ENCODE measurements at places on chromosomes 4 and X.

GRCh38 chrX:8083286-8083685 is 87.8 kb downstream of the VCX2 start:
- DNase-seq: no peak

DNA sequence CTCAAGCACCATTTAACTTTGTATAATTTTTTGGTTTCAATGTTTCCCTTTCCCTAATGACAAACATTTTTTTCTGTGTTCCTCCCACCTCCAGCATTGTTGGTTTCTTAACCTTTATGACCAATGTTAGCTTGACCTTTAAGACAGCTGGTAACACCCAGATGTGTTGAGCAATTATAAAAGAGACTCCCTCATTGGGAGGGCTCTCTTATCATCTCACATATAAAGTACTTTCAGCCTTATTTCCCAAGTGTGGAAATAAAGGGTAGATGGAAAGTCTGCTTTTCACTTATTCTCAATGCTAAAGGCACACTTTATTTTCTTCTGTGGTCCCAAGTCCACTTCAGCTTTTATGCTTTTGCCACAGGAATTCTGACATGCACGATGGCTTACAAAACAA is 1420.4 kb downstream of the RAPGEF2 start:
- no peak for DNase-seq

DNA sequence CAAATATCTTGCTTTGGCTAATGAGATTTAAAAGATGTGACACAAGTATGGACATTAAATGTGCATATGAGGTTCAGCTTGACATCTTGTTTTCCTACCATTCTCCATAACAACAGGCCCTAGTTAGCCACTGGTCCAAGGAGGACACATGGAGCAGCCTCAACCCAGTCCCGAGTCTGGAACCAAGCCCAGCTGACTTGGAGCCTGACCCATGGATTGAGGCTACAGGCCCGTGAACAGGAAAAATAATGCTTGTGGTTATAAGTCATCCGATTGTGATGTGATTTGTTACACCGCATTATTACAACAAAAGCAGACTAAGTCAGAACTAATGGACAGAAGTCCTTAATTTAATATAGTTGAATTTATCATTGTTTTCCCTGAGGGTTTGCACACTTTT is 123.2 kb upstream of the BANK1 start:
- DNase-seq: no peak

DNA sequence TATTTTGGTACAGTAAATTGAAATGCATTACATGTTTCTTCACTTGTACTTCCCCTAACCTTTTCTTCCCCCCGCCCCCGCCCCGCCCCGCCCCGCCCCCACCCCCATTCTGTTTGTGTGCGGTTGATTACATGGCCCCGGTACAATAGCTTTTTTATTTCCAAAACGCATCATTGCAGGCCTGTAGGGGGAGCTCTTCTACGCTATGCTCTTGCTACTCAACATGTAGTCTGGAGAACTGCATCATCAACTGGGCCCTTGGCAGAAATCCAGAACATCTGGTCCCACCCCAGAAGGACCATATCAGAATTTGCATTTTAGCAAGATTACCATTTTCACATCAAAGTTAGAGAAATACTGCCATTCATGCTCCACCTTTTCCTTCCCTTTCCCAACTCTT is 333.3 kb upstream of the DDX53 start:
- peak; percentile 34 for DNase-seq

GRCh38 chr4:155582971-155583437 is 83.6 kb upstream of the GUCY1A1 start:
- no peak for DNase-seq

DNA sequence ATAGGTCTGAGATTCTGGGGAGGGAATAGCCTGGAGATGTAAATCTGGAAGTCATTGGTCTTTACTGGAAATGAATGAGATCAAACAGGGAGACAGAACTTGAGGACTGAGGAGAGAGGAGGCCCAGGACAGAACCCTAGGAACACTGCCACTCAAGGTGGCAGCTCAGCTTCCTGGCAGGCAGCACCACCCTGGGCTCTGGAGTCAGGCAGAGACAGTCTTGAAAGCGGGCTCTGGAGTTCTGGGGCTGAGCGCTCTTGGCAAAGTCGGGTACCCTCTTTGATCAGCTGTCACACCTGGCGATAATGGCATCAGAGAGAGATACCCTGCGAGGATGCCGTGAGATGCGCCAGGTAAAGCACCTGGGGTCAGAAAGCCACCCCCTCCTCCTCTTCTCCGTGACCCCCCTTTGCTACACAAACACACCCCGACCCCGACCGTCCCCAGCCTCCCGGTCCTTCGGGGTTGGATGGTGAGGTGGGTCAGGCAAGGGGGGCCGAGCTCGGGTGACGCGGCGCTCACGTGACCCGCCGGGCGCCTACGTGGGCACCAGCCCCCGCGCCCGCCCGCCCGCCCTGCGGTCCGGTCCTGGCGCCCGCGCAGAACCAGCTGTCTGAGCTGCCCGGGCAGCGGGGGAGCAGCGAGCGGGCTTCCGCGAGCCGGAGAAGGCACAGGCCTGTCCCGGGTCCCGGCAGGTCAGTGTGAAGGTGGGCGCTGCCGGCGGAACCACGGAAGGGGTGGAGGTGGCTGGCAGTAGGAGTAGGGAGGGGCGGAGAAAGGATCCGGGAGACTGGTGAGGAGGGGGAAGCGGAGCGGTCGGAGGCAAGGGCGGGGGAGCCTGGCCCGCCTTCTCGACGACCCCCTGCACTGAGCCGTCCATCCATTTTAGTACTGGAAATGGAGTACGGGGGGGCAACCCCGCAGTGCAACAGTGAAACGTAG is at the start of gene TCEAL3:
Gene TCEAL3, plus strand, starts transcription at position 600 of the 942 bp plus-strand sequence. CDS start 1,102 bp downstream, outside the sequence.
- peak; percentile 24 for DNase-seq

- no peak for DNase-seq
Measured at GRCh38 chrX:46587158-46587557, 13.6 kb downstream of the CHST7 start.

DNA sequence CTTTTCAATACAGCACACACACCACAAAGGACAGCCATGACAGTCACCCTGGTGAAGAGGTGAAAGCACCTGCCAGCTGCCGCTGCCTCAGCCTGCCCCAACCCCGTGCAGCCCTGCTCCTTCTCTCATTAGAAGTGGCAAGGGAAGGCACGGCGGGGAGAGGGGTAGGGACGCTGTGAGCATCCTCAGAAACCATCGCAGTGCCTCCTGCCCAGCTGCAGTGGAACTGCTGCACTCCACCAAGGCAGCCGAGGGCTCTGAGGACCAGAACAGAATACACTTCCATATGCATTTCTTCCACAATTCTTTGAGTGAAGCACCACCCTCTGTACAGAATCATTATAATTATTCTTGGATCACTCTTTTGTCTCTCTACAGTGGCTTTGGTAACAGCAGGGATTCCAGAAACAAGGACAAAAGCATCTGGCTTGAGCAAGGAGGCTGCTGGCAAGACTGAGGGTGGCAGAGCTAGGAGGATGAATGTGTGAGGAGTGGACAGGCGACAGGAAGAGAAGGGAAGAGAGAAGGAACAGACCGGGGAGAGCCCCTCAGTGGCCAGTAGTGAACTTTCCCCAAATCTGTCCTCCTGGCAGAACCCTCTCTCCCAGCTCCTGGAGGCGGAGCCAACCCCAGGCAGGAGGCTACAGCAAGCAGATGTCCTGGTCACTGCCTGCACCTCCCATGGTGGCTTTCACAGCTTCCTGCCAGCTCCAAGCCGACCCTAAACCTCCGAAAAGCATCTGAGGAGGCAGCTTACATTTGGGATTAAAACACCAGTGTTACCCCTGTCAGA is 73.2 kb downstream of the MTNR1A start:
- no peak for DNase-seq

GRCh38 chr4:73650250-73650649 is 30.0 kb upstream of the RASSF6 start:
- DNase-seq: no peak

GRCh38 chrX:129534816-129535578 is 5.1 kb upstream of the OCRL start:
- no peak for DNase-seq

DNA sequence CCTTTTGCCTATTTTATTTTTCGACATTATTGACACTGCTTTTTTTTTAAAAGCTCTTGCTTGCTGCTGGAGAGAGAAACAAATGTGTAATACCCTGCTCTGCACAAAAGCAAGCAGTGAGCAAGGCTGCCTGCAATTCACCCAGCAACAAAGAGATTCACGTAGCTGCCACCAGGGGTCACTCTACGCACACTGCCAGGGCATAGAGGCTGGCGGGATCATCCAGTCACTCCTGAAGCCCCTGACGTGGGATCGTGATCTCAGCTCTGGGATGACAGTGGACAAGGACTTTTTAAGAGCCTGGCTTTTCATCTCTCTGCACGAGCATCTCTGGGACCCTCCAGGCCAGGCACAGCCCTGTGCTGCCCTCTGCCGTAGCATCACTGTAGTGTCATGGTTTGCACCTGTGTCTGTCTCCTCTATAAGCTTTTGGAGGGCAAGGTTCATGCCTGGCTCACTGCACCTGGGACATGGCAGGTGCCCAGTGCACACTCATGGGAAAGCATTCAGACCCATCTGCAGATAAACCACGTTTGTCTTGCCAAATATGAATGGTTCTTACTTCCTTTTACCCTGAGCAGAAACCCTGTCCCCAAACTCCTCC is 19.8 kb downstream of the C4orf50 start:
- DNase-seq: peak; percentile 63

DNA sequence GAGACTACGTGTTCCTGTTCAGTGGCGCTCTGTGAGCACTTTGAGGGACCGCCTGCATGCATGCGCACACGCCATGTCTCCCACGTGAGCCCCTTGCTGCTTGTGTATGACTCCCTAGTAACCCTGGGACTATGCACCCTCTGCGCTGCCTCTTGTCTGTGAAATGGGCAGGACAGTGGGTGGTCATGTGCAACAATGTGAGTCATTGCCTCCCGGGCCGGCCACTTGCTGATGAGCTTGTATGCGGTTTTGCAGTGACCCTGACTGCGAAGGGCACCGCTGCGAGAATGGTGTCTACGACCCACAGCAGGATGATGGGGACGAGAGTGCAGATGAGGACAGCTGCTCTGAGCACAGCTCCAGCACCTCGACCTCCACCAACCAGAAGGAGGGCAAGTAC is 61.4 kb downstream of the TNIP2 start:
- DNase-seq: no peak

DNA sequence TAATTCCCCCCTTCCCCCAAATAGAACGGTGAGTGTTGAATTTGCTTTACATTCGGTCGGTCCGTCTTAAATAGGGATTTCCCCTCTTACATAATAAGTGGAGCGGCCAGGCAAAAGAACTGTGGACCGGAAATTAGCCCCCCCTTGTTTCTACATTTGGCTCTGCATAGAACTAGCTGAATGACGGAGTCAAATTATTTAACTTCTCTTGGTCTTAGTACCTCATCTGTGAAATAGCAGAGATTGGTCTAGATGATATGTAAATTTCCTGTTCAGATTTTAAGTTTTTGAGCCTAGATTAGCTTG is 1.3 kb downstream of the SPATA18 start:
- DNase-seq: no peak

- DNase-seq: no peak
Measured at GRCh38 chr4:86818211-86818610, 31.0 kb downstream of the SLC10A6 start.

DNA sequence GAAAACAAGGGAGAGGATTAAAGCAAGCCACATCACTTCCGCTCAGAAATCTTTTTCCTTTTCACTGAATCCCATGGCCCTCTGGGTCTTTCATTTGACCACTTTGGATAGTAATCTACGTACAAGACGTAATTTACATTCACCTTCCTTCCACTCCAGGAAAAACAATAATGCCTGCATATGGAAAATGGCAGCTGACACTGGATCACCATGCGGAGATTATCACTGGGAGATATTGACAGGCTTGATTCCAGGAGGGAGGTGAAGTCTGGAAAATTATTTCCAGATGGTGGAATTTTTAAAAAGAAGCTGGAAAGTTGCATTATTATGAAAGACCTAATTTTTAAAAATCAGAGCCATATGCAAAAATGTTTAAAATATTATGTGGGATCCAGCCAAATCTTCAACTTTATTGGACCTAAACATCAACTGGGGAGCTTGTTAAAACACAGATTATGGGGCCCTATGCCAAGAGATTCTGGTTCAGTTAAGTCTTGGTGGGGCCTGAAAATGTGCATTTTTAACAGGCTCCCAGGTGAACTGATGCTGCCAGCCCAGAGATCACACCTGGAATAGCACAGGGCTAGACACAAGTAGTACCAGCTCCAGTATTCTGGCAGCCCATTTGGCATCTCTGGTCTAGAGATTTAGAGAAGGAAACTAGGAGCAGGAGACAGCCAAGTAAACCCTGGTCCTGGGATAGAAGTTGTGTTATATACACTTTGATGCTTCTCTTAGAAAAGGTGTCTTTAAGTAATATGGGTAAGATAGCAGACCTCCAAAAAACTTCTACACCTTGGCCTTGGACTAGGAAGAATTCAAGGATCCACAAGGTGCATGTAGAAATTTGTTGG is 290.3 kb upstream of the LDB2 start:
- DNase-seq: no peak

DNA sequence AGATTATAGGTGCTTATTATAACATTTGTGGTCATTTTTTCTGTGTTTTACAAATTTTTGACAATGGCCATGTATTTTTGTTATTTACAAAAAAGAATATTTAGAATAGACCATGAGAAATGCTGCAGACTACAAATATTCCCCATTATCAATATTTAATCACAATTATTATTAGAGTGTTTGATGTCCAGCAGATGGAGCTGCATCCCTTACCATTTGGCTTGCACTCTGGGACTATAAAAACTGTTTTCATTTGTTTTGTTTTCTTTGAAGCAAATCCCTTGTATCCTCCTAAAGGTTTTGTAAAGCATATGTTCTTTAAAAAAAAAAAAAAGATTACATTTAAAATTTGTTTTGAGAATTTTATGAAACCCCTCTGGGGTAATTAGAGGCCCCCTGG is 85.6 kb upstream of the CXorf66 start:
- no peak for DNase-seq

DNA sequence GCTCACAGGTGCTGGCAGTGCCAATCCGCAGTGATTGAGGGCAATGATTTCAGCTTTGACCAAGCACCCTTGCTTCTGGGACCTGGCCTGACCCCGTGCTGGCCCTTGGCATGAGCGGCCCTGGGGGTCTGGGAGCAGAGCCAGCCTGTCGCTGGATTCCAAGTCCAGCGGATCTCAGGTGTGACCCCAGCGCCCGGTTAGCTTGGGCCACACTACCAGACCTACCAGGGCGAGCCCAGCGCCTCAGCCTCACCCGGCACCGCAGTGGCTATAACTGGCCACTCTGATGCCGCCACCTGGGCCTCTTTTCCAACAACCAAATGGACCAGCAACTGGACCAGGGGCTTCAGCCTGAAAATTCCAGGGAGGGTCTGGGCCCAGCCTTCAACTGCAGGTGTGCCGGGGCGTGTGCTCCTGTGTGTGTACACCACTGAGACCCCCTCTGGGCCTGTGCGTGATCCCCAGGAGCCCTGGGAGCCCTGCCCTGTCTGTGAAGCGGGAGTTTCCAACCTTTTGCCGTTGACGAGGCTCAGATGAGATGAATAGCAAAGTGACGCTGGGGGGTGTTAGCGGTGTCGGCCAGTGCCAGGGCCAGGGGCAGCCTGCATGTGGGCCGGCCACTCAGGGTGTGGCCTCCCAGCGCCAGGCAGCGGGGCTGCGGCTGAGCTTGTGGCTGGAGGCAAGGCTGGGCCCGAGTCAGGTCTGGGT is 658 bp downstream of the SH3TC1 start:
- DNase-seq: no peak

- peak; percentile 7 for DNase-seq
Measured at GRCh38 chrX:138128027-138128671, 562.2 kb downstream of the ZIC3 start.

- peak; percentile 47 for DNase-seq
Measured at GRCh38 chr4:122152711-122153226, 638 bp downstream of the BLTP1 start.
